ENCODE measurements at places on chromosomes 3 and 15. TPM values are rescaled to one million over a fixed set of nuclear protein-coding genes. Genes with fewer than 3 reads are reported as not detected.

The NLGN1 gene
- not detected for total RNA-seq

The FAM81A gene
- total RNA-seq, result 0.69 TPM

The ZNF106 gene
- 65.8 TPM for total RNA-seq

The GOLGA8Q gene
- 1.4 TPM for total RNA-seq

The CYP11A1 gene
- total RNA-seq, result not detected

The GOLGA6D gene
- total RNA-seq, result not detected

The PPARG gene
- 40.1 TPM for total RNA-seq

The NSMCE3 gene
- 10.9 TPM for total RNA-seq

The CLRN1 gene
- total RNA-seq, result not detected

The PIERCE2 gene
- total RNA-seq, result not detected

The SRGAP3 gene
- 0.71 TPM for total RNA-seq

The AHSG gene
- total RNA-seq, result not detected

The CX3CR1 gene
- total RNA-seq, result 0.48 TPM

The CHRNA7 gene
- total RNA-seq, result 0.25 TPM

The GATA2 gene
- total RNA-seq, result 0.28 TPM

The INSYN1 gene
- not detected for total RNA-seq

The CDHR4 gene
- total RNA-seq, result 0.16 TPM

The PLXNA1 gene
- total RNA-seq, result 18.9 TPM

The ISG20 gene
- total RNA-seq, result 38.0 TPM

The CLDN18 gene
- total RNA-seq, result not detected
